ENCODE measurements at places on chromosomes 7 and 10.

GRCh38 chr10:132310701-132311337, 3.1 kb upstream of the STK32C start:
- no peak for DNase-seq

DNA sequence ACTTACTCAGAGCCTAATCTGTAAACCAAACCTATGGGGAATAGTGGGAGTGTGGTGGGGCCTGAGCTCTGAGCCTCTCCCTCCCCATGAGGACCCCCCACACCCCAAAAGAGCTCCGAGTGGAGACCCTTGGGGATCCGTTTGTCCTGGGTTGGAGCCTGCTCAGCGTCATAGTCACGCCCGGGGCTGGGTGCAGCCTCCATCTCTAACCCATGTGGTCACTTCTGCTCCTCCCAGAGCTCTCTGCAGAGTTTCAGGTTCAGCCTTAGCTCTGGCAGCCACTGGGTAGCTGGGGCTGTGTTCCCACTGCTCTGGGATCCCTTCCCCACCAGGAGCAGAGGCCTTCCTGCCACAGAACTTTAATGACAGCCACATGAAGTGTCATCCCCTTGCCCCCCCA, 25.9 kb downstream of the PFKFB3 start:
- no peak for DNase-seq

DNA sequence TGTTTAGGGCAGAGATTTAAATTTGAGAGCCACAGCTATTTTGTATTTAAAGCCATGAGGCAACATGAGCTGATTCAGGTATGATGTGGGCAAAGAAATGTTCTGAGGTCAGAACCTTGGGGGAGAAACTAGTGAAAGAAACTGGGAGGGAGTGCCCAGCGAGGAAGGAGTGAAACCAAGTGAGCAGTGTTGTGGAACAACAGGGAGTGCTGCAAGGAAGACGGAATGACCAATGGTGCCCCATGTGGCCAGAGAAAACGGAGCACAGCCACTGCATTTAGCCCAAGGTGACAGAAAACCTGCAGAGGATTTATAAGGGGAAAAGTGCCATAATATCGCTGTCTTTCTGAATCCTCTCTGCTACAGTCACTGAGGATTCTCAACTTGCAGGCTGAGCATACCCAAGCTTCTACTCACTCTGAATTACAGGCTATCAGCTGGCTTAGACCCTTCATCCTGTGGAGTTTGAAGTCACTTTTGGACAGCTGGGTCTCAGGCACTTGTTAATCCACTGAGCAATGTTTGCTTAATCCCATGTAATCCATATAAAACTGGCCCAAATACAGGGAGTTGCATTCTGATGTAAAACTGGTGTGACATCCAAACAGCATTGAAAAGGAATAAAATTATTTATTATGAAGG, 777.3 kb downstream of the CCSER2 start:
- no peak for DNase-seq

GRCh38 chr7:85833066-85833465, 646.2 kb upstream of the SEMA3D start:
- DNase-seq: no peak

GRCh38 chr10:98425511-98426352, 10.8 kb upstream of the PYROXD2 start:
- peak; percentile 67 for DNase-seq

- DNase-seq: no peak
Observed at GRCh38 chr10:71202314-71202713, 10.1 kb upstream of the UNC5B start.

- DNase-seq: no peak
Observed at GRCh38 chr7:63900394-63901203, 98.0 kb upstream of the ZNF722 start.

GRCh38 chr7:151177310-151177709, 9.7 kb downstream of the ASB10 start:
- no peak for DNase-seq

DNA sequence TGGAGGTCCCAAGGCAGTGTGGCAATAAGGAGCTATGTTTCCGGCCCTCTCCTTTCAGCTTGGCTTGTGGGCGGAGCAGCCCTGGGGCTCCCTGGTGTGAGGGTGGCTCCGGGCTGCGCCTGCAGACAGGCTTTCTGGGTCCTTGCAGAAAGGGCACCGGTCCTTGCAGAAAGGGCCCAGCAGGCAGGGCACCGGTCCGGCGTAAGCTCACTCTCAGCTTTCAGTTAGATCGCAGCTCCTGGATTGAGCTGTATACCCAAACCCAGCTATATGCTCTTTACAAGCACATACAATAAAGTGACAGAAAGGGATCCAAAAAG, 293.8 kb upstream of the SHH start:
- DNase-seq: no peak

- DNase-seq: no peak
Observed at GRCh38 chr7:96084881-96085553, 236.9 kb downstream of the SLC25A13 start.

GRCh38 chr7:36057323-36057722, 95.7 kb upstream of the EEPD1 start:
- DNase-seq: no peak

GRCh38 chr10:76786504-76787072, 851.0 kb downstream of the KCNMA1 start:
- DNase-seq: no peak

- DNase-seq: no peak
Observed at GRCh38 chr10:70799124-70799523, 13.9 kb upstream of the TBATA start.

GRCh38 chr10:97089209-97089870, 96.4 kb downstream of the SLIT1 start:
- no peak for DNase-seq

DNA sequence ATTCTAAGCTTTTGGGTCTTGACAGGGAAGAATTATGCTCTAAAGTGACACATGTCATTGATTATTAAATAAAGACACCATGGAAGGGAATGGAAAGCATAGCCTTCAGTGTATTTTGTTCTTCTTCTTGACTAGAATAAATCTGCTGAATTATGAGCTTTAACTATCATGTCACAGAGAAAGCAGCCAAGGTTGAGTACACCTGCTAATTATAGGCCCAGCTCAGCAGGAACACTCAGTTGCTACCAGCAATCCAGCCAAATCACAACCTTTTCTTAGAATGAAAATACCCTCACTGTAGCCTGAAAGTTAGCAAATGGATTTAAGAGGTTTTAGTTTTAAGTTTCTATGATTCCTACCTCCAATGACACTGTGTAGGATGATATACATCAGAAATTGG, 225.3 kb upstream of the RHOBTB1 start:
- DNase-seq: no peak

DNA sequence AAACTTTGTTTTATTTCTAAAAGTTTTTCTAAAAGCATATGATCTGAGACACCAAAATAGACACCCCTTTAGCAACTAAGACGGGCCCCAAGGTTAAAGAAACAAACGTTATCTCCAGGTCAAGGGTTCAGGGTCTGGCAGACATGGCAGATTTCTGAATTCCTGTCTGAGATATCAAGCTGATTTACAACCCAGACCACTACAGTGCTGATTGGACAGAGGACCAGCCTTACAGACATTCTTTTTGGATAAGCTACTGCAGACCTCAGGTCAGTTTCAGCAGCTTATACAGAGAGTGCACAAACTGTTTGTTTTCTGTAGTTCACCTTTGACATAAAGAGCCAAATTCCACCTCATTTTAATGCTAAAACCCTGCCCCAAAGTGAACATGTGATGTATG, 34.8 kb downstream of the SVOPL start:
- DNase-seq: no peak

All from CMK (cell line).